Stimulated activated CD8-positive, alpha-beta memory T cell treated with anti-CD3 and anti-CD28 coated beads, Interleukin-12 subunit alpha, Interleukin-12 subunit beta, amount 100 ng/mL, for 4 hours (primary cell): ENCODE measurements at places on chromosomes 16 and 17.
A peak's percentile ranks its signal among the peaks of the same experiment; 100 is the strongest.

DNA sequence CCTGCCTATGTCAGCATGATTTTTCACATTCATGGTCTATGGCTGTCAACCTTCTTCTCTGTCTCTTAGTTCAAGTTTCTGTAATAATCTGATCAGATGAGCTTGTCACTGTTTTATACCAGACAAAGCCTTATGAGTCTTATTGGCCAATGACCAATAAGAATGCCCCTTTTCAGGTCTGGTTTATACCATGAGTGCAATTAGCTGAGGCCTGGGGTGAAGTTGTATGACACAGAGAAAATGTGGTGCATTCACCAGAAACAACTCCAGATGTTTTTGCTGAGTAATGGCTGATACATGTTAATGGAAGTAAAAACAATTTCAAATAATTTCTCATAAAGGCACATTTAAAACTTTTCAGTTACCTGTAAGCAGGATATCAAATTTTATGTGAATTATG lies 218.6 kb upstream of the CDH8 start:
- no peak for DNase-seq

GRCh38 chr16:65497571-65497970 lies 375.7 kb upstream of the CDH11 start:
- no peak for DNase-seq

GRCh38 chr17:57890857-57891232 lies 41.0 kb upstream of the MRPS23 start:
- DNase-seq = no peak

GRCh38 chr17:37698911-37699255 lies 46.0 kb downstream of the HNF1B start:
- no peak for DNase-seq

GRCh38 chr16:23607726-23608125 lies 11.6 kb upstream of the NDUFAB1 start:
- DNase-seq = no peak

GRCh38 chr16:54200161-54200534 lies 86.4 kb downstream of the IRX3 start:
- no peak for DNase-seq

- no peak for DNase-seq
Measured at GRCh38 chr16:73190256-73190655, 142.3 kb upstream of the ZFHX3 start.

- peak; percentile 11 for DNase-seq
Measured at GRCh38 chr16:70770626-70771552, 30.1 kb downstream of the VAC14 start.

GRCh38 chr17:60862482-60862881 lies 184.8 kb downstream of the BCAS3 start:
- no peak for DNase-seq

- no peak for DNase-seq
Measured at GRCh38 chr17:30808785-30809286, 15.7 kb downstream of the CRLF3 start.

GRCh38 chr17:69637446-69638156 lies 223.1 kb downstream of the MAP2K6 start:
- DNase-seq = no peak

DNA sequence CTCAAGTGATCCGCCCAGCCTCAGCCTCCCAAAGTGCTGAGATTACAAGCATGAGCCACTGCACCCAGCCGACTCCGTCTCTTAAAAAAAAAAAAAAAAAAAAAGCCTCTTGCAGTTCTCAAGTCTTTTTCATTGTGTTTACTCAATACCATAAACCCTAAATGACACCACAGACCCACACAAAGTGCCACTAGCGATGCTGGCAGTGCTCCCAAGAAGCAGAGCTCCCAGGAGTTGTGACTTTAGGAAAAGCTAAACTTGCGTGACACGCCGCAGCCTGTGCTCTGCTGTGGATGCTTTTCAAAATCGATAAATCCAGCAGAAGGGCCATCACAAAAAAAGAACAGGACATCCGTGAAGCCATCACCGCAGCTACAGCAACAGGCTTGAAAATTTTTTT lies 114.7 kb downstream of the ANKRD11 start:
- no peak for DNase-seq

DNA sequence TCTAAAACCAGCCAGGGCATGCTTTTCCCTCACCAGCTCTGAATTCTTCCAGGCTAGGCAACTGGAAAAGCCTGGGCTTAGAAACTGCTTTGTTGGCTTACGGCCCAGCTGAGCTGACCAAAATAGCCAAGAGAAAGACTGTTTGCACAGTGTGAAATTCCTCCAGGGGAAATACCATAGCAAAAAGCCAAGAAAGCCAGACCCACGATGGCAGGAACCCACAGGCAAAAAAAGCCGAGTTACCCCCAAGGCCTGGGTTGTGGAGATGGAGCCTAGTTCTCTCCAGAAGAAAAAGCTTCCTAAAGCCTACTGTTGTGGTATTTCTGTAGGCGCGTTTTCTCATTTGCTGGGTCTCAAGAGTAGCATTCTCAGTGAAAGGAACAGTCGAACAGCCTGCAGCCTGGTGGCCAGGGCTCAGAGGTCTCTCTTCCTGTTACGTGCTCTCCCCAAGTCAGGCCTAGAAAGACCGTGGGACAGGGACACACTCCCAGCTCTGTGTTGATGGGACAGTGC lies 9.2 kb downstream of the SP2 start:
- DNase-seq = no peak

GRCh38 chr16:468068-468821 lies 42.8 kb downstream of the RAB11FIP3 start:
- no peak for DNase-seq

DNA sequence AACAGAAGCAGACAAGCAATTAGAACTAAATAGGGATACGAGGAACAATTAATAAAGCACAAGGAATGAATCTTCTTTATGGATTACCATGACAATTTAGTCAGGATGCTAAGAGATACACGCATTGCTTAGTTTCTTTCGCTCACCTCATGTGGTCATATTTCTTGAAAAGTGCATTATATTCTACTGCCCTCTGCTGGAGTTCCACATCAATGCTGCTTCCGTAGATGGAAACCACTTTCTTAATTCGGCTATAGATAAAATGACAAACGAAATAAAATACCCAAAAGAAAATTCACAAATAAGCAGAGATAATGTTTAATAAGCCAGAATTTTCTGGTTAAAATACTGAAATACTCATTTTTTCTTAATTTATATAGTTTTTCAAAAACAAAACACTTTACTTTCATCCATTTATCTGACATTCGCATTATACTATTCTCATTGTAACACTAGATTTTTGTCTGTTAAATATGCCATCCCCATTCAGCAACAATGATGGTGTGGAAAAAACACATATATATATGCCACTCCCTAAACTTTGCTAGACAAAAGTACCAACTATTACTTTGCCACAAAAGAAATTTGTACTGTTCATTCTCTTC lies 22.0 kb upstream of the PHLPP2 start:
- no peak for DNase-seq

GRCh38 chr17:10327640-10328039 lies 45.2 kb downstream of the MYH13 start:
- DNase-seq = peak; percentile 22

- DNase-seq = no peak
Measured at GRCh38 chr16:21117567-21117966, 33.1 kb downstream of the DNAH3 start.

- DNase-seq = no peak
Measured at GRCh38 chr17:73096866-73097265, 4.4 kb upstream of the SLC39A11 start.

GRCh38 chr17:66562119-66562518 lies 259.7 kb downstream of the PRKCA start:
- DNase-seq = no peak

GRCh38 chr16:47026947-47027346 lies 53.5 kb upstream of the DNAJA2 start:
- DNase-seq = no peak

GRCh38 chr16:72664056-72664508 lies 383.8 kb downstream of the ZFHX3 start:
- DNase-seq = no peak

DNA sequence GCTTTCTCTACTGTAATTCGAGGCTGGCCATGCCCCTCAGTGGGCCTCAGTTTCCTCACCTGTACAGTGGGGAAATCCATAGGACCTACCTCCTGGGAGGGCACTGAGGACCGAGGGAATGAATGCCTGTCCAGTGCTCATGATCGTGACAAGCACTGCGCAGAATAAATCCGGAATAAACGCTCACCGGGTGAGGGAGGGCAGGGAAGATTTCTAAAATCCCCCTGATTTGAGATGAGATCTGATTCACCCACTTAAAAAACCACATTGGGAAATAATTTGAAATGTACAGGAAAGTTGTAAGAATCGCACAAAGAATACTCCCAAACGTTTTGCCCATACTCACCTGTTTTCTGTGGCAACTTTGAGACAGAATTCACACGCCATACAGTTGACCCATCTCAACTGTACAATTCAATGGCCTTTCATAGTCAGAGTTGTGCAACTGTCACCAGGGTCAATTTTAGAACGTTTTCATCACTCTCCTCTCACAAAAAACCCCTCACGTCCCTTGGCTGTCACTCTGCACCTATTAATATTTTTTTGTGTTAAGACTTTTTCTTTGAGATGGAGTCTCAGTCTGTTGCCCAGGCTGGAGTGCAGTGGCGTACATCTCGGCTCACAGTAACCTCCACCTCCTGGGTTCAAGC lies 49.8 kb downstream of the IRF8 start:
- no peak for DNase-seq

DNA sequence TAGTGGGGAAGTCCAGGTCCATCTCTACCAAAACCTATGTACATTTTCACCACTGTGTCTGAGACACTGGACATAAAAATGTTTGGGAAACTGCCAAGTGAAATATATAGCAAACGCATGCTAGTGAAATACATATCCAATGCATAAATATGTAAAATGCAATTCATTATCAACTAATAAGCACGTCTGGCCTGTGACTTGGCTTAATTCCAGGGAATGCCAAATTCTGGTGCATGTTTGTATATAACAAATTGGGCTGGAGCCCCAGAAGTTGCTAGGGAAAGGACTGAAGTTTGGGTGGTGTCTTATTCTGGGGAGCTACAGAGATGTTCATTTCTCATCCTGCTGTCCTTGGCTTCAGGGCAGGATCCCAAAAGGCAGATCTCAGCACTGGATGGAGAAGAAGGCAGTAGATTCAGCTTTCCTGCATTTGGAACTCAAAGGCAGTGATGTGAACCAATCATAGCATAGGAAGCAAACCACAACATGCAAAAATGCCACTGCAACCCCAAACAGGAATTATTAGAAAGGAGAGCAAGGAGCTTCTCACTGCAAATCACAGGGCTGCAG lies 184.3 kb downstream of the HS3ST3A1 start:
- no peak for DNase-seq

DNA sequence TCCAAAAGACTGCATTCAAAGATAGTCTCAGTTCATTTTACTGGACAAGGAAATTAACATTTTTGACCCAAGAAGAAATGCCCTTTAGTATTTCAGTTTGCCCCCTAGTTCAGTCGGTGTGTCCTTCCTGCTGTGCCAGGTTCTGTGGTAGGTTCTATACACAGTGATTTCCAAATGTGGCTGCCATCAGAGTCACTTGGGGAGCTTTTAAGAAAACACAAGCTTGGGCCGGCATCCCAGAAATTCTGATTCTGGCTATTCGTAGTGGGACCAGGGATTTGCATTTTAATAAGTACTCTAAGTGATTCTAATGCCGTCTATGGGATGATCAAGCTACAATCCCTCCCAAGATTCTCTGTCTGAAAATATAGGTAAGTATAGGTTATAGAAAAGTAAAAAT lies 10.2 kb downstream of the RSPRY1 start:
- no peak for DNase-seq

DNA sequence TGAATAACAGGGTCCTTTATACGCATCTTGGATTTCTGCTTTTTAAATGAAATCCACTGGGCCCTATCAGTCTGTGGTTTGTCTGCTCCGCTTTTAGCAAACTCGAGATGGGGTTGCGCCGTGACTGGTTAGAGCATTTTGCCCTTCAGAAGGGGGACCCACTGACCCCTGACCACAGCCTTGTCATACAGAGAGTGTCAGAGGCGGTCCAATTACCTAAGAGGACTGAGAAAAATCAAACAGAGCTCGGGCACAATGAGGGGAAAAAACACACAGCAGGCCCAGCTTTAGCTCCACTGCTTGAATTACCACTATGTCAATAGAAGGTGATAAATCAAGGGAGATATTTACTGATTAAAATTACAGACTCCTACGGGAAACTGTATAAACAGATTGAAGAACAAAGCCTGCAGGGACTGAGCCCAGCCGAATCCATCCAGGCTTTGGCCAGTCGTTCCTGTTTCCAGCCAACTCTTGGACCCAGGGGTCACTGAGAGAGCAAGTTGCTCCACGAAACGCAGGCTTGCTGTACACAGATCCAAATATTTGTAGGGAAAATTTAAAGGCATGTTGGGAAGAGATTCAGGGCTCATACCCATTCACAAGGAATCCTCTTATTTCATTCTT lies 131.9 kb upstream of the ZFHX3 start:
- DNase-seq = no peak

DNA sequence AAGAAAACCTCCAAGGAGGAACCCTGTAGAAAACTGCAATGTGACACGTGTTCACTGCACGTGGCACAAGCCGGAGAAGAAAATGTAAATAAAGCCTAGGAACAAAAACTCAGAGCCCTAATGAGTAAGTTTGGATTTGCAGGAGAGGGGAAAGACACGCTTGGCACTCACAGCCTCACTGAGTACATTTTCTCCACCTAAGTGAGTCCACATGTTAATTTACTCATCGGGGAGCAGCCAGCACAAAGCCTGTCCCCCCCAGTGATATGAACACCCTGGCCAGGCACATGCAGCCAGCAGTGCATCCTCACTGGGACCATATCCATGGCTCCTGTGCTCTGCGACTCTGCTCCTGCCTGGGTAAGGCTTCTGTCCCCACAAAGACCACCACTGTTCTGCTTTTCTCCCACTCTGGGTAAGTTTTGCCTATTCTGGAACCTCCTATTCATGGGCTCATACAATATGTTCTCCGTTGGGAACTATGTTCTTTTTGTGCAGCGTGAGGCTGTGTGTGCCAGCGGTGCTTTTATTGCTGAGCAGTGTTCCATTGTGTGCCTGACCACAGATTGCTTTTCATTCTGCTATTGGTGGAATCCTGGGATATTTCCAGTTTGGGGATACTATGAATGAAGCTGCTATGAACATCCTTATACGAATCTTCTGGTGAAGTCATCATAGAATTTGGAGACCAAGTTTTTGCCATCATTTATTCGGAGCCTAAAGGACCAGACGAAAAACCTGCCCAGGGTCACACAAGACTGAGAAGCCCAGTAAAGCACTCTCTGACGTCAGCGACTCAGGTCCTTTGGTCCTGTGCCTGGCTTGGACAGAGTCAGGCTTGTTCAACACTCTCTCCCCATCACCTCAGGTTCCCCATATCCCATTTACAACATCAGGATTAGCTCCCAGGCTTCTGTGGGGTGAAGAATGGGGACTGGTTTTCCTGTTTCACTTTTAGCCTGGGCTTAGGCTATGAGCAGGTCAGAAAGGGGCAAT lies 53.3 kb downstream of the RNF112 start:
- no peak for DNase-seq

DNA sequence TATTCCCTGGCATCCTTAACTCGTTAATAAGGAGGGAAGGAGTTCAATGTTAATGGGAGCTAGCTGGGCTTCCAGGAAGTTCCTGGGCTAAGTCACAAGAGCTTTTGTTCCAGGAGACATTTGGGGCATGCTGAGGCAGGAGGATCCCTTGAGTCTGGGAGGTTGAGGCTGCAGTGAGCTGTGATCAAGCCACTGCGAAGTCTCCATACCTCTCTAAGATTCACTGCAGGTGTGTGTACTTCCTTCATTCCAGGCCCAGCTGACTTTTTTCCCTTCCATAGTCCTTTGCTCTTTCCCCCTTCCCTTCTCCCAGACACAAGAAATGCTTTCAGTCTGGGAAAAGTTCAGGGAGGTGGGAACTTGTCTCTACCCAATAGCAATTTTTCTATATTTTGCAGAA lies 489.8 kb downstream of the NPIPA7 start:
- no peak for DNase-seq
